NCI-H526 treated with DMSO at 0.1 percent for 48 hours (cell line): ENCODE measurements at places on chromosomes 12 and 14.

GRCh38 chr12:120955232-120955631 lies 23.1 kb upstream of the HNF1A start:
- no peak for DNase-seq

DNA sequence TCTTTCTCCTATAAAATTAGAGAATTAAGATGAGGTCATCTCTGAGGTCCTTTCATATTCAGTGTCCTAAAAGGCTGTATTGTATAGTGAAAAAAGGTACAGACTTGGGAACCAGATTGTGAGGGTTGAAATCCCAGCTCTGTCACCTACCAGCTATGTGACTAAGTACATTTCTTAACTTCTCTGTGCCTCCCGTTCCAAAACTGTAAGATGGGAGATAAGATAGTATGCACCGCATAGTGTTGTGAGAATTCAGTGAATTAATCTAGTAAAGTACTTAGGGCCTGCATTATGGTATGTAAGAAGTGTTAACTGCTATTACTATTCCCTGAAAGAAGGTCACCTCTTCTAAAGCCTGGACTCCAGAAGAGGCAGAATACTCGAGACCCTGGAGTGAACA lies 60.6 kb downstream of the GNG2 start:
- DNase-seq = no peak

GRCh38 chr12:1995205-1995896 lies 8.9 kb downstream of the DCP1B start:
- no peak for DNase-seq

DNA sequence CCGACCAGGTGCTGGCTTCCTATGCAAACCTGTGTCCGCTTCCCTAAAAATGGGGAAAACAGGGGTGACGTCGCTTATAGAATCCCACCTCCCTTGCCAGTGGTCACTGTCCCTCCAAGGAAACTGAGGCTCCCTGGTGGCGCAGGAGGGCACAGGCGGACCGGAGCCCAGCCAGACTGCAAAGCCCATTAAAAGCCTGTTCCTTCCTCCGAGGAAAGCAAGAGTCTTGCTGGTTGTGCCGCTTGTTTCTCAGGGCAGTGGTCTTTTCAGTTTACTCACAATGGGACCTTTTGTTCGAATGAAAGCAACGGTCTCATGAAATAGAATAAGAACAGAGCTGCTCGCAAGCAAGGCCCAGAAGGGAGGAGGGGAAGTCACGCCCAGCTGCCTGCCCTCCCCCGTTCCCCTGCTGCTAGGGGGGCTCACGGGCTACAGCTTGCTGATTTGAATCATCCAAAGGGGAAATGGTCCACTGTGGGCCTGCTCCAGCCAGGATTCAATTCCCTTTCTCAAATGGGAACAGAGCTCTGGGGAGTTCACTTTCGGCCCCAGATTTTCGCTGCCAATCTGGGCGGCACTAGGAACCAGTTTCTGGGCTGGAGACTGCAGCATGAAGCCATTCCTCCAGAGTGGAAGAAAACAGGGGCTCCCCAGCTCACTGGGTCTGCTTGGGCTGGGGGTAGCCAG lies 4.6 kb upstream of the SELPLG start:
- peak; percentile 75 for DNase-seq

- DNase-seq = no peak
These were observed 430.4 kb downstream of the NPAS3 start for GRCh38 chr14:33369041-33369440.

DNA sequence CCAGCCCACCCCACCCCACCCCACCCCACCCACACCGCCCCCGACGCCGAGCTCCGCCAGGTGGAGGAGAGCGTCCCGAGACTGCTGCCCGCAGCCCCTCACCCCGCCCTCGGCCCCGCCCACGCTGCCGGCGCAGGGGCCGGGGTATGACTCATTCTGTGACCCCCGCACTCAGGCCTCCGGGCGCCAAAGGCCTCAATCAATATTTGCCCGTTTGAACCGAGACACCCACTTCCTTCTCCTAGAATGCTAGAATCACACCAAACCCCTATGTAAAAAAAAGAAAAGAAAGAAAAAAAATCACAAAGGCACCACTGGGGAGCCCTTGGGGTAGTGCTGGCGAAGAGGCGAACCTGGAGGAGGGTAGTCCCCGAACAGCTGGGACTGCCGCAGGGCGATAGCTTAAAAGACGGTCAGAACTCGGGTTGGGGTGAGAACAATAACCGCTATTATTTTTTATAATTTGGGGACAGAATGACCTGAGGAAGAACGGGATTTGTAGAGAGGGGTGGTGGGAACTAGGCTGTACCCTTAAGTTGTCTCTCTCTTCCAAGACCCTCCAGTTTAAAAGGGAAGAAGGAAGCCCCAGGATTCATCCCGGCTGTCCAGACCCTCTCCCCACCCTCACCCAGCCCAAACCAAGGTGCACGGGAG lies 894 bp downstream of the KRT8 start:
- DNase-seq = peak; percentile 69

- DNase-seq = no peak
These were observed 224.1 kb downstream of the BTG1 start for GRCh38 chr12:91921555-91921954.

- no peak for DNase-seq
These were observed 13.1 kb upstream of the CHD4 start for GRCh38 chr12:6620137-6620884.

DNA sequence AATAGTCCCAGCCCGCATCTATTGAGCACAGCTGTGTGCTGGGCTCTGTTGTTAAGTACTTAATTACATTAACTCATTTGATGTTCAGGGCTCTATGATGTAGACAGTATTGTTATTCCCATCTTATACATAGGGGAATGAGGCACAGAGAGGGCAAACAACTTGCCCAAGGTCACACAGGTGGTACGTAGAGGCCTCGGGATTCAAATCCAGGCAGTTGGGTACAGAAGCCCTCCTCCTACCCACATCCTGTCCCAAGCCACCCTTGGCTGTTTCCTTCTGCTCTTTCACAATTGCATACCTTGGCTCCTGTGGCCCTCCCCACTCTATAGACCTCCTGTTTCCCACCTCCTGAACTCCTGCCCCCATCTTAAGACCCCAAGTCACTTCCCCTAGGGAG lies 10.0 kb upstream of the GPR68 start:
- DNase-seq = no peak

GRCh38 chr12:6914947-6915788 lies 788 bp downstream of the ENO2 start:
- no peak for DNase-seq

DNA sequence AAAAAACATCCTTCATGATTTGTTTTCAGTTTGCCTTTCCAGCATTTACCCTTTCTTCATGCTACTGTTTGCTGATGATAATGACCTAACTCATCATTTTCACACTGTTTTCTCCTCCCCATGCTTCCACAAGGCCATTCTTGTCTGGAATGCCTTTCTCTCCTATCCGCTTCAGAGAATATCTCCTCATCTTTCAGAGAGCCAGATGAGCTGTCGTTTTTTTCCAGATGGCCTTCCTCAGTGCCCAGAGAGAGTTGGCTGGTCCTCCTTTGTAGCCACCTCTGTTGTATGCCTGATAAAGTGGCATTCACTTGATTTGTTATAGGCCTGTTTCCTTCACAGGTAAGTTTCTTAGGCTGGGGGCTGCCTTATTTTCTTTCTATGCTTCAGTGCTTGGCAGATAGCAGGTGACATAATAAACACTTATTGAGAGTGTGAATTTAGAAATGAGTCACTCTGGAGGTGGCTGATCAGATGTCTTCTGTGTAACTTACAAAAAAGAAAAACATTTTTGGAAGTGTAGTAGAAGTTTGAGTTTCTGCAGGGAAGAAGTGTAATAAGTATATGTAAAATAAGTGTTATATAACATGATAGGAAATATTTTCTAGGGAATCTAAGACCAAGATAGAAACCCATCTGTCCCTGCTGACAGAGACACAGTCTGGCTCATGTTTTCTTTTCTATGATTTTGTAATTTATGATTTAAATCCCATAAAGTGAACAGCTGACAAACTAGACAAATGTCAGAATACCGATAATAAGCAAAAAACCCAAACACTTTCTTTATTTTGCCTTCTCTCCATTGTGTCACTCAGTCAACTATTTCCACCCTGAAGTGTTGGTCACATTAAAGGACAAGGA lies 174.5 kb downstream of the DACT1 start:
- no peak for DNase-seq

- no peak for DNase-seq
These were observed 24.9 kb upstream of the ZDHHC17 start for GRCh38 chr12:76738824-76739579.

- DNase-seq = no peak
These were observed 718 bp downstream of the EIF2B2 start for GRCh38 chr14:75003250-75004027.

- DNase-seq = no peak
These were observed 12.5 kb upstream of the AJUBA start for GRCh38 chr14:22994762-22995275.

GRCh38 chr12:117036046-117036445 lies 63.2 kb downstream of the TESC start:
- no peak for DNase-seq

DNA sequence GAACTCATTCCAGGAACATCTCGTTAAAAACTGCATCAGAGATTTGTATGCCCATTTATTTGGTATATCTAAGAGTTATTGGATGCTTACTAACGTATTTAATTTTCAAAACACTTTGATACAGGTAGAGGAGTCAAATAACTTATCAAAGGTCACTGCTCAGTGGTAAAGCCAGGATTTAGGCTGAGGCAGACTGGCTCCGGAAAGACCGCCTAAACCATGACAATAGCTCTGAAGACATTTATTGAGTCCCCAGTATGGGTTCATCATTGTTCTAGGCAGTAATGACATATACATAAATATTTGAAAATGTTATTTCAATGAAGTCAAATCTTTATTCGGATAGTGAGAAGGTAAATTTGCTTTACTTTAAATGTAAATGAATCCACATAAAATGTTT lies 30.3 kb downstream of the WBP11 start:
- DNase-seq = no peak

- no peak for DNase-seq
These were observed 9.2 kb upstream of the NUAK1 start for GRCh38 chr12:106147956-106148355.

- no peak for DNase-seq
These were observed 431.3 kb downstream of the NPAS3 start for GRCh38 chr14:33369972-33370371.

DNA sequence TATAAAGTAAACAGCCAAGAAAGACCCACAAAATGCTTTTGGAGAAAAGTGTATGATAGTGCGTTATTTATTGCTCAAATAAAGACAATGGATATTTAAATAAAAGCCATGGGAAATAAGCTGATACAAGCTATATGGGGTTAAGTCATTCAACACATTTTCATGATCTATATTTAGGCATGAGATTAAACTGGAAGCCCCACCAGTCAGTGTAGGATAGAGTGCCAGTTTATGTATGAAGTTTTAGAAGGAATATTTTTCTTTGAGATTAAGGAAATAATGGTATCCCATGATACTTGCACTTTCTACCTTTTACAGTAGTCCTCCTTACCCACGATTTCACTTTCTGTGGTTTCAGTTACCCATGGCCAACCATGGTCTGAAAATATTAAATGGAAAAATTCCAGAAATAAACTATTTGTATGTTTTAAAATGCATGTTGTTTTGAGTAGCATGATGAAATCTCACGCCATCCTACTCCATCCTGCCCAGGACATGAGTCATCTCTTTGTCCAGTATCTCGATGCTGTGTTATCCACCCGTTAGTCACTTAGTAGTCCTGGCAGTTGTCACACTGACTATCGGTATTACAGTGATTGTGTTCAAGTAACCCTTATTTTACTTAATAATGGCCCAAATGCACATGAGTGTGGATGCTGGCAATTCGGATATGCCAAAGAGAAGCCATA lies 22.3 kb downstream of the SYT1 start:
- no peak for DNase-seq

- DNase-seq = no peak
These were observed 98.6 kb downstream of the NT5DC3 start for GRCh38 chr12:103742349-103742932.

DNA sequence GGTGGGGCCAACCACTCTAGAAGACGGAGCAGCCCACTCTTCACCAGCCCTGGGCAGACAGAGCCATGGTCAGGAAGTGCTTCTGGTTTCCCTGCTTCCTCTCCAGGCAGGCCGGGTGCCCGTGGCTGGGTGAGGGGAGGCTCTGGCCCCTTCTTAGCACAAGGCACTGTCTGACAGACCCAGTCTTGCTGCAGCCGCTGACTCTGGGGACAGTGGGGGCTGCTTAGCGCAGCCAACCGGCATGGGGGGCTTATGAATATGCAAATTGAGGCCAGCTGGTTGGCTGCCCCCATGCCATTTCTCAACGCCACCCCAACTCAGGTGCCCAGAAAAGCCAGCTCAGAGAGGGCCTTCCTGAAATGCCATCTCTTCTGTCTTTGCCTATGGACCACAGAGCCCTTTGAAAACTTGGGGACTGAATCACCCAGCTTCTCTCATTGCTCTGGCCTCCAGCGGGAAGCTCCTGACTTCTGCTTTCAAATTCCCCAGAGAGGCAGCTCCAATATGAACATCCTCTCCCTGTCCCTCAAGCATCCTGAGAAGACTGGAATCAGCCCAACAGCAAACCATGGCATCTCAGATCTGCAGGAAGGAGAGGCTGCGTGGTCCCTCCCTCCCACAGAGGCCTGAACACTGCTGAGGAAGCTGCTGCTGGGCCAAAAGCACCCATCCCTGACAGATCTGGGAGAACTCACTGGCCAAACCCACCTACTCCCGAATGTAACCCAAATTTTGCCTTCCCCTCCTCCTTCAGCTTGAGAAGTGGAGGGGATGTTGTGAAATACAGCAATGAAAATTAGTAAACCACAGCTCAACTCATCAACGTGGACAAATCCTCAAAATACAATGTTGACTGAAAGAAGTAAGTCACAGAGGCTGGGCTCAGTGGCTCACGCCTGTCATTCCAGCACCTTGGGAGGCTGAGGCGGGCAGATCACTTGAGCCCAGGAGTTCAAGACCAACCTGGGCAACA lies at the start of gene PROX2:
Gene PROX2, minus strand, starts transcription at position 205 of the 973 bp plus-strand sequence. CDS start 12,311 bp downstream, outside the sequence.
- DNase-seq = no peak

DNA sequence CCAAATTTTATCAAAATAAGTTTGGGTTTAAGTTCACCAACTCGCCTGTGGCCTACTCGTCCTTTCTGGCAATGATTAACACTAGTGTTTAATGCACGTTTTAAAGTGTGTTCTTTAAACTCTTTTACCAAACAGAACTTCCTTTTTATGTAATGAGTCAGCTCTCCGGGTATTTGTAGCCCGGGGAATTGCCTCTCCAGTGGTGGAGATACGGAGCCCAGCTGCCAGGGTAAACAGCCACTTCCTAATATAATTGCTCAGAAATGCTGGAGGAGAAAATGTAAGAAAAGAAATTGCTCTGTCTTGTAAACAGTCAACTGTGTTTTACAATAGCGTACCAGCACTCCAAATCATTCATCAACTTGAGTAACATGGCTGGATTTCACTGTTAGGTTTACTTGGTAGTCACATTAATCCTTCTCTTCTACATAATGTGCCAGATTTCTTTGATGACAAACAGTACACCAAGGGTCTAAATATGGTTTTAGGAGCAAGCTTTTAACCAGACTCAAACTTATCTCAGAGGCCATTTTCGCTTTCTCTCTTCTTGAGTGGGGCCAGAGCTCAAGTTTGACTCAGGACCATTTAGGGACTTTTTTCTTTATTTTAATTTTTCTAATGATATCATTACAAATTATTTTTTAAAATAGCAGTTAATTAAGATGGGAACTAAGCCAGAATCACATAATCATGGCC lies 101.2 kb upstream of the SLC38A2 start:
- no peak for DNase-seq
